Stimulated activated effector memory CD8-positive, alpha-beta T cell treated with anti-CD3 and anti-CD28 coated beads, Interleukin-12 subunit alpha, Interleukin-12 subunit beta, amount 100 ng/mL, for 72 hours (primary cell): ENCODE measurements at places on chromosomes 4 and X.

DNA sequence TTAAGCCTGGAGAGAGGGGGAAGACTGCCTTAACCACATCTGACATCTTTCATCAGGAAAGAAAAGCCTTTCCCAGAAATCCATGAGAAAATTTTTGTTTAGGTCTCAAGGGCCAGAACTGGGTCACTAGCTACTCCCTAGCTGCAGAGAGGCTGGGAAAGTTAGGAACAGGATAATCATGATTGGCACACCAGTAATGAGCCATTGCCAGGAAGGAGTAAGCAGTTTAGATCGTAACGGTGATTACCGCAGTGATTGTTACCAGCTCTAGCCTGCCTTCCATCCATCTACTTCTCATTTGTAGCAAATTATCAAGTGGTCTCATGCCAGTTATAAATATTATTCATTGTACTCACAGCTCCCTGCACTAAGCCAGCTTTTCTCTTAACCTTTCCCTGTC, 22.7 kb upstream of the STX18 start:
- no peak for DNase-seq

GRCh38 chrX:32530802-32531403, 680.4 kb downstream of the DMD start:
- no peak for DNase-seq

DNA sequence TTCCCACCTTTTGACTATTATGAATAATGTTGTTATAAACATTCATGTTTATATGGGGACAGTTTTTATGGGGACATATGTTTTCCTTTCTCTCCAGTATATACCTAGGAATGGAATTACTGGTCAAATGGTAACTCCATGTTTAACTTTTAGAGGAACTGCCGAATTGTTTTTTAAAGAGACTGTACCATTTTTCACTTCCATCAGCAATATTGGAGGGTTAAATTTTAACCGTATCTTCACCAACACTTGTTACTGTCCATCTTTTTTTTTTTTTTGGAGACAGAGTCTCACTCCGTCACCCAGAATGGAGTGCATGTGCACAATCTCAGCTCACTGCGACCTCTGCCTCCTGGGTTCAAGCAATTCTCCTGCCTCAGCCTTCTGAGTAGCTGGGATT, 46.4 kb upstream of the PRPS1 start:
- no peak for DNase-seq

DNA sequence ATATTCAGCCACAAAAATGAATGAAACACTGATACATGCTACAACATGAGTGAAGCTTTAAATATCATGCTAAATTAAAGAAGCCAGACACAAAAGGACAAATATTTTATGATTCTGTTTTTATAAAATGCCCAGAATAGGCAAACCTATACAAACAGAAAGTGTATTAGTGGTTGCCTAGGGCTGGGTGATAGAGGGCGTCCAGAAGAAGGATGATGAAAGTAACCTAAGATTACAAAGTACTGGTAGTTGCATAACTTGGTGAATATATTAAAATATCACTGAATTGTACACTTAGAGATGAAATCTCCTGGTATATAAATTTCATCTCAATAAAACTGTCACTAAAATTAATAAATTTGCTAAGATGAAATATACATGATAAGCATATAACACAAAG, 67.5 kb downstream of the FBXW7 start:
- no peak for DNase-seq

GRCh38 chr4:72391281-72391680, 177.7 kb downstream of the ADAMTS3 start:
- no peak for DNase-seq

DNA sequence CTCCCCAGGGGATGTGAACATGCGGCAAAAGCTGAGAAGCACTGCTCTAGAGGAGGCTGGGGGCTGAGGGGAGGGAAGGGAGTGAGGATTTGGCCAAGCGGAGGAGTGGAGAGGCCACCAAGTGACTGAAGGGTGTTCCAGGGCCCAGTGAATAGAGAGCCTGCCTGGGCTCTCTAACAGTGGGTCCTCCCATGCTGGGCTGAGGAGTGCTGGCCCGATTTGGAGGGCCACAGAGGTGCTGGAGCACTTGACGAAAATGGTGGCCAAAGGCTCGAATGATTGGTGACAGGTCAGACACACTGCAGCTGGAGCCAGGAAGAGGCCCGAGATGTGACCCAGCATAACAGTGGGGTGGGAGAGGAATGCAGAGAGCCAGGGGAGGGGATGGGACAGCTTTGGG, 37.5 kb upstream of the MAP3K15 start:
- DNase-seq, result no peak

- no peak for DNase-seq
Measured at GRCh38 chr4:142095886-142096605, 459.7 kb downstream of the IL15 start.

GRCh38 chrX:106783716-106784115, 18.8 kb upstream of the TBC1D8B start:
- DNase-seq, result no peak

- no peak for DNase-seq
Measured at GRCh38 chr4:181529537-181529936, 713.7 kb upstream of the TENM3 start.

DNA sequence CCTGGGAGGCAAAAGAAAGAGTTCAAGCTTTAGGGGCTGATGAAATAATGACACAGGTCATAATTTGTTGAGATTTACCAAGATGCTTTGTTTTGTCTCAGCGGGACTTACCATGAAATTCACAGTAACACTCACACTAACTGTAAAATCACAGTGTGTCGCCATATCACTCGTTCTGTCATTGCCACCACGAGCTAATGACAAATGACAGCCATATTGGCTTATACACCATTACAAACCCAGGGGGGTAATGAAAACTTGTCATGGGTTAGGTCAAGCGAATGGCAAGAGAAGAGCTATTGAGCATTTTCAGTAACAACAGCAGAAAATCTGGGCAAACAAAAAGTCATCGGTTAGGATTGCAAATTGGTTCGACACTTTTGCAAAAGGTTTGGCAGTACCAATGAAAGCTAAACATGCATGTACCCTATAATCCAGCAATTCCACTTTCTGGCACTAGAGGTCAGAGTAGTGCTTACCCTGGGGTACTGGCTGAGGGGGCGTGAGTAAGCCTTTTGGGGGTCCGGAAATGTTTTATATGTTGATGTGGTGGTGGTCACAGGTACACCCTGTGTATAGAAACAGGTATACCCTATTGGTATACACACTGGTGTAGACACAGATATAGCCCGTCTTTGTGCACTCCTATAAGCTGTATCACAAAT, 83.9 kb upstream of the RAI2 start:
- DNase-seq, result no peak

DNA sequence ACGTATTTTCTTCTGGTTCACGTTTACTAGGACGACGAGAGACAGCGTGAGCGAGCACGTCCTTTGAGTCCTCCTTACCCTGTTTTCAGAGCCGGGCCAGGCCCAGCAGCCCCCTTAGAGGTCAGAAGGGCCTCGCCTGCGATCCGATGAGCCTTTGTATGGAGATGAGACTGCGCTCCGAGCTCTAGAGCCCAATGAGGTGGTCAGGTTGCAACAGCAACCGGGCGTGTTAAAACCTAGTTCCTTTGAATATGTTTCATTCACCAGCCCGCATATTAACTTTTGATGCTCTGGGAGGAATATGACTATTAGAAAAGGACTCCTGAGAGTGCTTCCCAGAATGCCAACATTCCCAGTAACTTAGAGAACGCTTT, 55.6 kb upstream of the TADA2B start:
- no peak for DNase-seq

- peak; percentile 53 for DNase-seq
Measured at GRCh38 chrX:55908661-55909212, 191.2 kb downstream of the RRAGB start.

GRCh38 chr4:119627267-119628255, 1.0 kb downstream of the PDE5A start:
- peak; percentile 56 for DNase-seq

GRCh38 chrX:57964975-57965374, 54.7 kb upstream of the ZXDA start:
- no peak for DNase-seq

GRCh38 chrX:130575831-130576389, 174.1 kb downstream of the RBMX2 start:
- peak; percentile 46 for DNase-seq

DNA sequence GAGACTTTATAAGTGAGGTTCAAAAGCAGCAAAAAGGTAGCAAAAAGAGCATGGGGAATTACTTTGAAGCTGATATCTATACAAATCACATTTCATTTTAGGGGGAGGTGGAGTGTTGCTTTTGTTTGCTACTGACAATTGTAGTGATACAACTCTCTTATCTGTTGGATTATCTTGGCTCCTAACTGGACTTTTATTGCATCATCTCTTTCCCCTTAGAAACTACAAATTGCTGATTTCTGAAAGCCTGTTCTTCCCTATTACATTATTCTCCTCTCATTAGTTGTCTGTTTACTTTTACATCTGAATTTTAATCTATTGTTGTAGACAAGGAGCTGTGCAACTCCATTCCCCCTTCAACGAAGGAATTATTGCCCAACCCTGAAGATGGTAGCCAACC, 75.0 kb upstream of the GNPDA2 start:
- DNase-seq, result no peak

DNA sequence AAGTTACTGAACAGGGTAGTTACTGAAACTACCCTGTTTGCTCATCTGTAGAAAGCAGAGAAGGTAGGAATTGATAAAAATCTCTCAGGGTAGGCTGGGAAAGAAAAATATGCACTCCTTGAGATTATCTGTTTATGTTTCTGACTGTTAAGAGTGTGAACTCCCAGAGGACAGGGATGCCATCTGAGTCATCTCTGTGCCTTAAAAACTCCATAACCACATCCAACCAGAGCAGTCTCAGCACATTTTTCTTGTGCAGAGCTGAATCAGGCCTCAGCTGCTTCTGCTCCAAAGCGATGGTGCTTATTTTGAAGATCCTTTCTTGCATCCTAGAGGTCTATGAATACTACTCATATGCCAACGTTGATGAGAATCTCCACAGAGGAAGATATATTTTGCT, 9.9 kb downstream of the CENPVL3 start:
- no peak for DNase-seq

DNA sequence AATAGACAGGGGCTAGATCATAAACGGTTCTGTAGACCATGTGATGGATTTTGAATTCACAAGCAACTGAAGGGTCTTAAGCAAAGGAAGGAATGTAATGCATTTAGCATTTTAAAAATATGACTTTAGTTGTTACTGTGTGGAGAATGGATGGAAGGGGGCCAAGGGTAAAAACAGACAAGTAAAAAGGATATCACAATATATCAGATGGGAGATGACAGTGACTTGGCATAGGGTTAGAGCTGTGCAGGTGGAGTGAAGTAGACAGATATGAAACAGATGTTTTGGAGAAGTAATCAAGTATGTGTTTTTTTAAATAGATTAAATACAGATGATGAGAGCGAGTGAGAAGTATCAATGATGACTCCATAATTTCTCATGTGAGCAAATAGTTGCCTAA, 1116.0 kb upstream of the TENM3 start:
- no peak for DNase-seq

- DNase-seq, result no peak
Measured at GRCh38 chr4:152050106-152050505, 289.3 kb upstream of the GATB start.

DNA sequence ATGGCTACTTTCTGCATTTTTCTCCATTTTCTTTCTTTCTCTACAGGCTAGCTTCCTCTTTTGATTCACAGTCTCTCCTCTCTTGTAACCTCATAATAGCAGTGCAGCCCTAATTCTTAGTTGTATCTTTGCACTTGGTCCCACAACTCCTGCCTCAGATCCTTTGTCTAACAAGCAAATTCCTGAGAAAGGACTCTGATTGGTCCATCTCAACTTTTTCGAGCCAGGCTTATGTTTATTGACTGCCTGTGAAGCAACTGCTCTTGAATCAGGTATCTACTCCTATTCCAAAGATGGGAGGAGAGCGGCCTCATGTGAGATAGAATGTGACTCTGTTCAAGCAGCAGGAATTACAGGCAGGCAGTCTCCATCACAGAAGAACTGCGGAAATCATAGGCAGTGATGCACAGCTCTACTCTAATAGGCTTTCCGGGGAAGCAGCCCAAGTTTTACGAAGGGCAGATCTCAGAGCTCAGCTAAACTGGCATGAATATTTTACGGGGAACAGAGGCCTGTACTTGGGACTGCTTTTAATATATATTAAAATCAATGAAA, 123.5 kb downstream of the GABRB1 start:
- DNase-seq, result no peak

DNA sequence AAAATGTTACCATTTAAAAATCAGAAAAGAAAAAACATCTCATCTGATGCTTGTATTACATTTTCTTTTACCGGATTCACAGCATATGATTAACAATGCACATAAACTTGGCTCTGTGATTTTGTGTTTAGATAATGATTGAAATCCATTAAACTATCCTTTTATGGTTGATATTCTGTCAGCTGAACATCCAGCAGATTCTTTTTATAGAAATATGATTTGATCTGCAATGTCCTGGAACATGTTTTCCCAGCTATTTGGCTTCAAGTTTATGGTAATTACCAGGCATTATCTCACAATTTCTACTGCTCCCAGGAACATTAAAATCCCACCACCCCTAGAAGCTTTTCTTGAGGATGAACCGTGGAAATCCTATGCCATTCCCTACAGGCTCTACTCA, 205.7 kb upstream of the TET2 start:
- no peak for DNase-seq

DNA sequence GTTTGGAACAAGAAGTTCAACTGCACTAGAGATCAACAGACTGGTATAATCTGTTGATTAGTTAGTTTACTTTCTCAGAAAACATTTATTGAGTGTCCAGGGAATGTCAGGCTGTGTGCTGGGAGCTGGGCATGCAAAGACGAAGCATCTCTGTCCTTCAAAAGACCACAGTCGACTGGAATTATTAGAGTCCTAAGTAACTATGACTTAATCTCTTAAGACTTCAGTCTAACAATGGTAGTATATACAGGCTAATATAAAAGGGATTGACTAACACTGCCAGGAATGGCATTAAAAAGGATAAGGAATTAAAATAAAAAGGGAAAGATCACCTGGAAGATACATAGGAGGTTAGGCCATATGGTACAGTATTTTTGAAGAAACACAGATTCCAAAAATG, 128.7 kb downstream of the WDFY3 start:
- DNase-seq, result no peak

DNA sequence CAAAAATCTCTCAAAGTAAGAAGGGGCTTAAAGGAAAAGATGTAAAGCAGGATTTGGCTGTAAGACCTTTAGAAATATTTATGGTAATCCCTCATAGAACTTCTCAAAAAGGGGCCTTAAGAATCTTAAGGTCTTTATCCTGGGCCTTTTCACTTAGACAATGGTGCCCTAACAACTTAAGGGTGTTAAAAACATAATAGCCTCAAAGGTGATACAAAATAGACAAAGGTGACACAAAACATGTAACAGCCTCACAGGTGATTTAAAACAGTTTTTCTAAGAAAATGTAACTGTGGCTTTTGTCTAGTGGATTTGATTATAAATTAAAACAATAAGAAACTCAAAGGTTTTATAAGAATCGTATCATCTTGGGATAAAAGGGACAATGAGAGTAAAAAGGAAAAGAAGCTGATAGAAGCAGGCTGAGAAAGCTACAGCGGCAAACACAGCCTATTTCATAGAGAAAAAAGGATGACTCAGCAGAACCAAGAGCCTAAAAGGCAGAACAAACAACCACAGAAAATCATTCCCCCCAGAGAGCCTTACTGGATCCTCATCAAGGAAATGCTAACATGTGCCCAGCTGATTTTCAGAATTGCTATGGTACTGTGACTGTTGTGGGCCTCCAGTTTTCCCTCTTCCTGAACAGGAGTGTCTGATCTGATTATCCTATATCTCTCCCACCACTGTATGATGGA, 164.3 kb downstream of the STPG2 start:
- DNase-seq, result no peak
